Ureter (tissue), 1 donor: ENCODE measurements at places on chromosomes 16 and 17. TPM values are rescaled to one million over a fixed set of nuclear protein-coding genes. Genes with fewer than 3 reads are reported as not detected.

GRCh38 chr17:34665150-34665806, 85.9 kb downstream of the TMEM132E start:
- no peak for DNase-seq

The SLC35G3 gene
- not detected for total RNA-seq

GRCh38 chr17:15509095-15509494, 41.7 kb upstream of the CDRT4 start:
- no peak for DNase-seq

DNA sequence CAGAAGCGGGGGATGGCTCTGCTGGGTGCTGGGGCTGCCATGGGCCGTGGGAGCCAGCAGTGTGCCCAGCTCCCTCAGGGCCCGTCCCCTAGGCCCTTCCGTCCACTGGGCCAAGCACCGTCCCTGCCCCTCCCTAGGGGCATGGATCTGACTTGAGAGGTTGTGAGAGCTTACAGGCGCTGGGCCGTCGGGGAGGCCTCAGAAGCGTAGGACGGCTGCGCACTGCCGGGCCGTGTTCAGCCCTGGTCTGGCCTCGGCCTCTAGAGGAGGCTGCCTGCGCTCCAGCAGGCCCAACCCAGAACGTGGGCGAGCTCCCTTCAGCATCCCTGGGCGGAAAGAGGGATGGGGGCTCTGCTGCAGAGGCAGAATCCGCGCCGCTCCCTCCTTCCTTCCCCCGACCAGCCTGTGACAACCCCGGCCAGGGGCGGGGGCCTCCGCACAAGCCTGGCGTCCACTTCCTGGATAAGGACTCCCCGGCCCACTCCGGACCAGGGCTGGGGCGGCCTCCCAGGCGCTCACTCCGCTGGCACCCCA, 685 bp upstream of the MPG start:
- DNase-seq = peak; percentile 73

DNA sequence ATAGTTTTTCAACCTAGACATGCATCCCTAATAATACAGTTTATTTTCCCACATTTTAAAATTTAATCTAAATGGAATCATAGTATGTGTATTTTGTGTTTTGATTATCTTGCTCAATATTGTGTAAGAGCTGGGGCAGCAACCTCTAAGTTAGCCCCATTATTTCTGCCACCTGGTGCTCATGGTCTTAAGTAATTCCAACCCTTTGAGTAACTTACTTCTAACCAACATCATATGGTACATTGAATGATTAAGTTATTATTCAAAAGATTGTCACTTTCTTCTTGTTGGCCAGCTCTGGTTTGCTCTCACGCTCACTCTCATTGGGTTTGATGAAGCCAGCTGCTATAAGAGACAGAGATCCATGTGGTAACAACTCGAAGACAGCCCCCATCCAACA, 3.9 kb upstream of the KRTAP4-3 start:
- no peak for DNase-seq

The CES3 gene
- 0.29 TPM for total RNA-seq

DNA sequence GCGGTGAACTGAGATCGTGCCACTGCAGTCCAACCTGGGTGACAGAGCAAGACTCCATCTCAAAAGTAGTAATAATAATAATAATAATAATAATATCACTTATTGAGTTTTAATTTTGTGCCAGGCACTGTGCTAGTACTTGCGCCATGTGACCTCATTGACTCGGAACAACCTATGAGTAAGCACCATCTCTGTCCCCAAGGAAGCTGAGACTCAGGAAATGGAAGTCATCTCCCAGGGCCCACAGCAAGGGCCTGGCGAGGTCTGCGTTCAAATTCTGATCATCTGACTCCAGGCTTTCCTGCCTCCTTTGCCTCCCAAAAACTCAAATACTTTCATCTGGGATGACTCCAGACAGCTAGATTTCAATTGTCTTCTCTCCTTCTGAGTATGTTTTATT, 162.9 kb downstream of the SEC14L1 start:
- no peak for DNase-seq

The RAB26 gene
- total RNA-seq = 0.83 TPM

DNA sequence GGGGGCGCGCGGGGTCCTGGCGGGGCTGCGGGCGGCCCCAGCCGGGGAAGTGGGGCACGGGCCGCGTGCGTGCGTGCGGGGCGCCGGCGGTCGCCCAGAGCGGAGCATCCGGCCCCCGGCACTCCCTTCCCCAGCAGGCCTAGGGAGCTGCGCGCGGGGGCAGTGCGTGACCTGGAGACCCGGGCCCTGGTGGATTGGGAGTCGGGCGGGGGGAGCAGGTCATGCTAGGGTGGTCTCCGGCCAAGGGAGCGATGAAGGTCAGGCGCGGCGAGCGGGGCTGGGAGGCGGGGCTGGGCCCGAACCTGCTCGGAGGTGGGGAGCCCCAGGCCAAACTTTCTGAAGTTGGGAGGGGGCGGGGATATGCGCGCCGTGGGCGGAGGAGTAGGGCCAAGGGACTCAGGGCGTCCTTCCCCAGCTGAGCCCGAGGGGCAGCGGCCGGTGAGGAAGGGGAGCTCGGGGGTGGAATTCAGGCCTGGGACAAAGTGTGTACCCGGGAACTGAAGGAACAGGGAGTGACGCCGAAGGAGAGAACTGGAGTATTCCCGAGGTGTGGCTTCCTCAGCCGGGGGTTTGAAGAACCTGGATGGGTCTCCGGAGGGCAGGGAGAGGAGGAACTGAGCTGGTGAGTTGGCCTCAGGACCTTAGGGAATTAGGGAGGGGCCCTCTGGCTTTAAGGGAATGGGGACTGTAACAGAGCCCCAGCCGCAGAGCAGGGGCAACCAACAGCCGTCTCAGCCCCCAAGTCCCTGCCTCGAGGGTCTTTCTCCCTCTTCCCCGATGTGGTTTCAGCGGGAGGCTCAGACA, 589 bp downstream of the XYLT2 start:
- peak; percentile 64 for DNase-seq

- no peak for DNase-seq
Measured at GRCh38 chr16:28258567-28258966, 33.8 kb upstream of the SBK1 start.

The ENPP7 gene
- 0.18 TPM for total RNA-seq

GRCh38 chr16:74726716-74727115, 26.1 kb upstream of the MLKL start:
- DNase-seq = no peak

The HSD11B2 gene
- total RNA-seq = 5.6 TPM

DNA sequence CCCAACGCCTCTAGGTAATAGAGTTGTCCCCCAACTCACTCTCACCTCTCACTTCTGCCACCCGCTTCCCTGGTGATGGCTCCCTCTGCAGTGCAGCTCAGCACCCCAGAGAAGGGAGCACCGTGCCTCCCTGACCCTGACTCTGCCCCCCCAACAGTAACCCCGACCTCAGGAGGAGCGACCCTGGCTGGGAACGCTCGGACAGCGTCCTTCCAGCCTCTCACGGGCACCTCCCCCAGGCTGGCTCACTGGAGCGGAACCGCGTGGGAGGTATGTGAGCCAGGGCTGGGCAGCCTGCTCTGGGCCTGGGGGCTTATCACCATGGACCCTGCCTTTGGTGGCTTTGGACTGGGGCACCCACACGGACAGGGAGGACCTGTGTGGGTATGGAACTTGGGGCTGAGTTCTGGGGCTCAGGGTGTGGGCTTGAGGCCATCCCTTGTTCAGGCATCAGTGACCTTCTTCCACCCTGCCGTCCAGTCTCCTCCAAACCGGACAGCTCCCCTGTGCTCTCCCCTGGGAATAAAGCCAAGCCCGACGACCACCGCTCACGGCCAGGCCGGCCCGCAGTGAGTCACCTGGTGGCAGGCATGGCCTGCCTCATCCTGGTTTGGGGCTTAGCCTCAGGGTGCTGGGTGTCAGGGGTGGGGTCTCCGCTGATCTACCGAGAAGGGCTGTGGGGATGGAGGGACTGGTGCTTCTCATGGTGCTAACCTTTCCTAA, 6.7 kb upstream of the C17orf107 start:
- no peak for DNase-seq

DNA sequence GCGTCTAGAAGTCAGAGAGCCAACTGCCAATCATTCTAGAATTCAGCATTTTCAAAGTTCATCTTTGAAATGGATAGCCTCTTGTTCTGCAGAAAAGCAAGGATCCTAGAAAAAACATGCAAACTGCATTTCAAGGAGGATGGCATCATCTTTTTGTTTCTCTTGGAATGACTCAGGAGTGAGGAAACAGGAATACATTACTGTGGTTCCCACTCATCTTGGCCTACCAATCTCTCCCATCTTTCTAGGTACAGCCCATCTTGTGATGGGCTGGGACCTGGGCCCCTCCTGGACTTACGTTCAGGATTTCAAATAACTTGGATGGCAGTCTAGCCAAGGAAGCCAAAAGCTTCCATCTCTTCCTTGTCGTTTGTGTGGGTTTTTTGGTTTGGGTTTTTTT, 363.4 kb downstream of the CDH13 start:
- DNase-seq = no peak

The CACNG5 gene
- total RNA-seq = not detected

- DNase-seq = no peak
Measured at GRCh38 chr16:2212362-2213324, 2.0 kb upstream of the BRICD5 start.

DNA sequence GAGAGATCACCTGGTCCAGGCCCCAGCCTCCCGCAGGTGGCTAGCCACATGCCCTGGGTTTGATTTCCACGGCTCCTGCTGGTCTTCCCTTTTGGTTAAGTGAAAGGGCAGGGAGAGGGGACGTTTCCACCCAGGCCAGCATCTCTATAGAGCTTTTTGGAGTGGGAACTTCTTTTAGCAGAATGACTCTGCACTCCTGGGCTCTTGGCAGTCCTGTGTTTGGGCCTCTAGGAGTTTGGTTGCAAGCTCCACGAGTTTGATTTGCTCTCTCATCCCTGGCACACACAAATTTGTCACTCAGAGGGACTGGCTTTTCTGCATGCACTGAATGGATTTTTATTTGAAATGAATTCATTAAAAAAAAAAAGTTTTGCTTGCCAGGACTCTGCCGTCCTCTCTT, 32.8 kb downstream of the MSI2 start:
- DNase-seq = no peak

DNA sequence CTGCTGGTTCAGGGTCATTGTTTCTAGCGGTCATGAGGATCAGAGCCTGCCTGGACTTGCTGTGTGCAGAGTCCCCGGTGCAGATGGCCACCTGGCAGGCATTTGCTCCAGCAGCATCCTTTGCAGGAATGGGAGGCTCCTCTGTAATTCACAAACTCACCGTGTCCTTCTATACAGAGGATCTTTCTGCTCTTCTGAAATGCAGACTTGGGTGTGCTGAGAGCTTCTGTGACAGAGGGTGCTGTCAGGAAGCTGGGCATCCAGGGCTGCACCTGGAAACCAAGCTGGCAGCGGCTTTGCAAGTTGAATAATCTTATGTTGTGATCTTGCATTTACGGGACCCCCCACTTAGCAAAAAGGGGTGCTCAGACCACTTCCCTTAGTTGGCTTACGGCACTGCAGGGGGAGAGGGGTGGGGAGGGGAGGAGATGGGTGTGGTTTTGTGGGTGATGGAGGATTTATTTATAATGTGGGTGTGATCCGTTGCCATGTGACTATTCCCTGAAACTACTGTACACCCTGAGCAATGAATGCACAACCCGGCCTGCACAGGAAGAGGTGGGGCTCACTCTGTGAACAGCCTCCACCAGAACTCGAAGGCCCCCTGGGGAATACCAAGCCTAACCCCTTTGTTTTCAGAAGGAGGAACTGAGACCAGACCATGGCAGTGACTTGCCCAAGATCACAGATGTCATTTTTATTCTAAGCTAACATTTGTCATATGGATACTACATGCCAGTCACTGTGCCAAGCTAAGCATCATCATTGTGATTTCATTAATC, 178.3 kb downstream of the PRKCB start:
- peak; percentile 47 for DNase-seq

GRCh38 chr17:74104921-74105320, 98.6 kb upstream of the RPL38 start:
- no peak for DNase-seq

DNA sequence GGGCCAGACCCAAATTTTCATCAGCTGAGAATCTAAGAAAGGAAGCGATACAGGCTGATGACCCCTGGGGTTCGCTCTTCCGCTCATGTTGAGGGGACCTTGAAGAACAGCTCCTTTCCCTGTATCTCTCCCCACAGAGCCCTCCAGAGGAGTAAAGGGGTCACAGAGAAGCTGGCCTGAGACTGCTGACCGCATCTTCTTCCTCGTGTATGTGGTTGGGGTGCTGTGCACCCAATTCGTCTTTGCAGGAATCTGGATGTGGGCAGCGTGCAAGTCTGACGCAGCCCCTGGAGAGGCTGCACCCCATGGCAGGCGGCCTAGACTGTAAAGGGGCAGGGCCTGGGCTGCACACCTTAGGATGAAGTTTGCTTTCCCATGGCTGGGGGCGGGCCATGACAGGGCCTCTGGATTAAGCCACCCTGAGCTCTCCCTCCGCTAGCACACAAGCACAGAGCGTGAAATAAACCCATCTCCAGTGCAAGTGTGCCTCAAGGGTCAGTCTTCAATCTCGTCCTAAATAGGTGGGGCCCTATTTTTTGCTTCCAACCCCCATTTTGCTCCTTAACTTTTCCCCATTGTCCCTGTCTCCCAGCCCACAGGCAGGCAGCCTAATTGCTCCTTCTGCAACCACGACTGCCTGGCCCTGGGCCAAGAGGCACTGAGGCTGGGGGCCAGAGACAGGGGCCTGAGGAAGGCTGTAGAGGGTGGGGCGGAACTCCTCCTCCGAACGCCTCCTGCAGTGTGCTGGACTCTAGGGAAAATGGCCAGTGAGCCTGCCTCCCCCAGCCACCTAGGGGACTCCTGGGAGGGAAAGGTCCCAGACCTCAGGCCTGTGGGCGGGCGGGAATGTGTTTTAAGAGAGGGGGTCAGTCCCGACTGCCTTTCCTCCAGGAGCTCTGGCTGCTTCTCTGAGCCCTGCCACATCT, 3.6 kb downstream of the ZACN start:
- no peak for DNase-seq

DNA sequence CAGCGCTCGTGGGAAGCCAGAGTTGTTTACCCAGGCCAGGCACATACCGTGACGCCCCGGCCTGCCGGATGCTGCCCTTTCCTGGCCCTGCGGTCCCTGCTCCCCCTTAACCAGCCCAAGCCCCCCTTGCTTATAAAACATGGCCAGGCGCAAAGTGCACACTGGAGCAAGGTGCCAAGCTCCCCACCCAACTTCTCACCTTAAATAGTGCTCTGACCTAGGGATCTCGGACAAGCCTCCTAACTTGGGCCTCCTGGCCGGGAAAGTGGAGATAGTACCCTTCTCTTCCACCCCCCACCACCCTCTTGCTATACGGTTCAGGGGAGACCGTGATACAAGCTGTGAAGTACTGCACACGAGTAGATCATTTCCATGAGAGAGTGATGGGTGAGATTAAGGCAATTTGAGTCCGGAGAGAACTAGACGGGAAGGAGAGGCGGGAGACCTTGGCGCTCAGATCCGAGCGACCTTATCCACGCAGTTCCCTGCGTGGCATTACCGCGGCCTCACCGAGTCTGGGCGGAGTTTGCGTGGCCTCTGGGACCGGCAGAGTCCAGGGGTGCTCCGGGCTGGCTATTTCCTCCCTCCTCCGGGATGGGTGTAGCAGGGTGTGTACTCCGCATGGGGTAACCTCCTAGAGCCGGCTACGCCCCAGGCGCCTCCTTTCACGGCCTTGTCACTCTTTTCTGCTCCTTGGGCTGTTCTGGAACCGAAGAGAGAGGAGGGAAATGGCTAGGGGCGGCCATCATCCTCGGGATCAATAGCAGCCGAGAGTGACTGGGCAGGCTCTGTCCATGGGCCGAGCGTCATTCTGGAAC, 4.4 kb upstream of the LHX1 start:
- DNase-seq = no peak
